NCI-H2107 (cell line): ENCODE measurements at places on chromosomes 11 and 22.

DNA sequence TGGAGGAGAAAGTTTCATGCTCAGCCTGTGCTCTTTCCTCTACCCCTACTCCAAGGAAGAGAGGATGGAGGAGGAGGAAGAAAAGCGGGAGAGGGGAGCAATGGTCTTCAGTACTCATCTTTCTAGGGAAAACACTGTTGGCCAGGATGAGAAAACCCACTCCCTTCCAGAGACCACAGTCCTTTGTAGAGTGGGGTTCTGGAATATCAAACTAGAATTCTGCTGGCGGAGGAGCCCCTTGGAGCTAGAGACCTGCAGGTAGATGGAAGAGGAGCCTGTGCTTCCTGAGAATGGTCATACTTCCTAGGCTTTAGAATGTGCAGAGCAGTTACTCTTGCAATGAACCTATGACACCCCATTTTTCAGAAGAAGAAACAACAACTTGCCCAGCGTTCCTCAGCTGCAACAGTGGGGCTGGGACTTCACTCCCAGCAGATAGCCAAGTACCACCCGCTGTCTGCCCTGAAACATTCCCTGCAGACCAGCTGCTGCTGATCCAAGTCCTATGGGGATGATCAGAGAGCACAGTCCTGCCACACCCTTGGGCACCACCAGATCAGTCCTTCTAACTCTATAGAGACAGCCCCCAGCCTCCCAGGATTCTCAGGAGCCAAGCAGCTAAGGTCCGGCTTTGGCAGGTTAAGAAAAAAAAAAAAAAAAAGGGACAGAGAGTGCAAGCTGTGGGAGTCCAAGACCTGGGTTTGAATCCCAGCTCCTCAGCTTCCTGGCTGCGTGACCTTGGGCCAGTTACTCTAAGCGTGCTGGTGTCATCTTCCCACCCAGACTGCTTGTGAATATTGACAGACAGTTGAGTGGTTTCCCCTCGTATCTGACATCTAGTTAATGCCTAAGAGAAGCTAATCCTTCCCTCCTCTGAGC lies 664 bp downstream of the PTGDR2 start:
- no peak for DNase-seq

DNA sequence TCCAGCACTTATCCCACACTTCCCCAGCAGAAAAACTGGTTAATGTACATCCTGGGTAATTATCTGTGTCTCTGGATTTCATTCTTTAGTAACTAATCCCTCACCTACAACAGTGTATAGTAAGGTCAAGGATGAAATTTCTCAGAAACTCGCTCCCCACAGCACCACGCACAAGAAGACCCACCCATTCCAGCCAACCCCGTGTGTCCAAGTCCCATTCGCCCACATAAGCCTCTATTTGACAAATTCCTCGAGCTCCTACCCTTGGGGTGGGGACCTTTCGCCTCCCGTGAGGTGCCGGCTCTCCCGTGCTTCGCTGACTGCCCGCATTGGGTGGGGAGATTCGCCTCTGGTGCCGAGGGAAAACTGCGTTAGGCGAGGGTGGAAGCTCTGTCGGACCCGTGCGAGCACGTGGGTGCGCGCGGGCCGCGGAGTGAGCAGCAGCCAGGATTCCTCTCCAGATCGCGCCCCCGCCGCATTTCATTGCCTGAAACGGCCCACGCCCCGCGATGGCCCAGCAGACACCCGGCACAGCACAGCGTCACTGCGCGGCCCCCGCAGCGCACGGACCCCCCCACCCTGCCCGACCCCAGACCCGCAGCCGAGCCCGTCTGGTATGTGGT lies 866 bp downstream of the EXPH5 start:
- DNase-seq: no peak

- no peak for DNase-seq
Measured at GRCh38 chr11:70573701-70574151, 175.4 kb downstream of the CTTN start.

GRCh38 chr11:106601684-106602297 lies 416.5 kb downstream of the GUCY1A2 start:
- no peak for DNase-seq

GRCh38 chr22:43508489-43508888 lies 96.7 kb downstream of the MPPED1 start:
- no peak for DNase-seq

- no peak for DNase-seq
Measured at GRCh38 chr22:45504373-45505341, 2.0 kb downstream of the FBLN1 start.

DNA sequence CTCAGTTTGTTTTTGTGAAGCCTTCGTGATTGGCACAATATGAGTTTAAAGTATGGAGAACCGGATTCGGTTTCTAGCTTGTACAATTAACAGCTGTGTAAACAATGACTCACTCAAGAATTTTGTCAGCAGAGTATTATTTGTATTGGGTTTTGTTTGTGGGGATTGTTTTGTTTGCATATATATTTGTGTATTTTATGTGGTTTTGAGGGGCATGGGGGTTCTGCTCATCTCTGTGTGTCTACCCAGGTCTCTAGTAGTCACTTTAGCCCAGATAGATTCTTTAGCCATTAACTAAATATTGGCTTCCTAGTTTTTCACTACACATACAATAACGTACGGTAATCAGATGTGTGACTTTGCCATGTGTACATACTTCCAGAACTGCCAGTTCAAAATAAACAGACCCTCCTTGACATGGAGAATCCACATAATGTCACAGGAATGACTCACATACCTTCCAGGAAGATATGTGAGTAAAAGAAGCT lies 7.5 kb upstream of the MS4A7 start:
- DNase-seq: no peak

GRCh38 chr11:126348806-126349582 lies 6.5 kb upstream of the ST3GAL4 start:
- no peak for DNase-seq
